Nucleus accumbens (tissue), 56 donors: ENCODE measurements at places on chromosomes 13 and 19.

DNA sequence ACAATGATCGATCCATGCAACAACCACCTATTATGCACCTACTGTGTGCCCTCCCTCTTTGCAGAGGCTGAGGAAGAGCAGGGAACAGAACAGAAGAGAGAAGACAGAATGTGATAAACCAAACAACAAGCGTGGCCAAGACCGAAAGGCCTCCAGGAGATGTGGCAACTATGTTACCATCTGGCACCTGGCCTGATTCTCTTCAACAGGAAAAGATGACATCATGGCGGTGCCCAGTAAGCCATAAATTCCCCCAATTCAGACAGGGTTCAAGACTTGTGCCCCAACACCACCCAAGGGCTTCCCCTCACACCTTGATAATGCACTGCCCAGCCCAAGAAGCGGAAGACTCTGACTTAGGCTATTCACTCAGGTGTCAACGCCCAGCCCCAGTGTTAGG is 44.3 kb downstream of the SLC7A1 start:
- no peak for DNase-seq

- DNase-seq = no peak
These were observed 2.9 kb downstream of the CEBPG start for GRCh38 chr19:33376423-33376822.

DNA sequence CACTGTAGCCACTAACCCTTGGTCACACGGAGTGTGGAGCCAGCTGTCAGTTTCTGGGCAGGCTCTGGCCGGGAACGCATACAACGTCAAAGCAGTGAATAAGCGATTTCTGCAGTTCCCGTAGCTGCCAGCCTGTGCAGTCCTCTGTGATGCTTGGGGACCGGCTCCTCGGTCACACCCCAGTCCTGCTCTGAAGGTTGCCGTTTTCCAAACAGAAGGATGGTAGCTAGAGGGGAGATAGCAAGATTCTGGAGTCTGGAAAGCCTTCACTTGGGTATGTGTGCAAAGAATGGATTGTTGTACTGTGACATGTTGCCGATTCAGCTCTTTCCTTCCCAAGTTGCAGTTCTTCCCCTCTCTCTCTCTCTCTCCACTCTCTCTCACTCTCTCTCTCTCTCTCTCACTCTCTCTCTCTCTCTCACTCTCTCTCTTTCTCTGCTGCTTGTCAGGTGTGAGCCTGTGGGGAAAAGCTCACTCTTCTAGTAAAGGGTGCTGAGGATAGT is 38.7 kb upstream of the C1QTNF9 start:
- peak; percentile 52 for DNase-seq

GRCh38 chr13:73497430-73497829 is 438.6 kb downstream of the KLF5 start:
- no peak for DNase-seq

DNA sequence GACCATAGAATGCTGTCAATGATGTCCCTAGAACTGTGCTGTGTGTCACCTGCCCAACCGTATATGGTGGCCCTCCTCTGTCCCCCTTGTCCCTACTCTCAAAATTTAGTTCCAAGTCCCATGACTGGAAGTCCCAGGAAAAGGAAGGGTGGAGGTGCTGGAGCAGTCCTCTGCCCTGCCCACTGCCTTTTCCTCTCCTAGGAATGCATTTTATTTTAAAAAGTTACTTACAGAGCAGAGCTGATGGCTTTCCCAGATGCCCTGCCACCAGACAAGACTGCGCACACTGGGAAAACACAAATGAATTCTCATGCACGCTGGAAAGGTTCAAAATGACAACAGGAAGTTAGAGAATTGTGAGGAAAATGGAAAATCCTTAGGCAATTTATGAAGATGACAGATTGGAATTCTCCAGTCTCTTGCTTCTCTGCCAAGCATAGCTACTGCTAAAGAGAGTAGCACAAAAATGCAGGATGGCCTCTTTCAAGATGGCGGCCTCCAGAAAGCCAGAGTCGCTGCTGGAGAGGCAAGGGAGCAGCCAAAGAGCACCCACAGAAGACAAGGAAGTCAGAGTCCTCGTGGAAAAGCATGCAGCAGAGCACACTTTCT is 117.1 kb upstream of the TSC22D1 start:
- no peak for DNase-seq

GRCh38 chr19:58145849-58146248 is 4.7 kb downstream of the ZNF329 start:
- no peak for DNase-seq

- no peak for DNase-seq
These were observed 24.5 kb downstream of the GP6 start for GRCh38 chr19:55013596-55013995.

DNA sequence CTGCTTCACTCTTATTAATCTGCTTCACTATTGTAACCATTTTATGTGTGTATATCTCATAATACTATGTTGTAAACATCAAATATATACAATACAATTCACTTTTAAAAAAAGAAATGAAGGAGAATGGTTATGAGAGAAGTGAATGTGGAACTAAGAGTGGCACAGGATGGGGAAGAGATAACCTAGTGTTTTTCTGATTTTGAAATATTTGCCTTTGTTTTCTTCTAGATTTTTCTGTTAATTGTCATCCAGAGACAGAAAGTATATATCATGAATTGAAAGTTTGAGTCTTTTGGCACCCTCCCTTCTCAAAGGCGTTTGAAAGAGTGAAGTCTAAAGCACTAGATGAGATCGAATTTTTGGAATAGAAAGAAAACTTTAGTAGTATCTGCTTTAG is 2.8 kb downstream of the DNAJC3 start:
- no peak for DNase-seq

GRCh38 chr13:49023431-49023830 is 47.7 kb downstream of the FNDC3A start:
- no peak for DNase-seq

- no peak for DNase-seq
These were observed 8.5 kb downstream of the CDX2 start for GRCh38 chr13:27960362-27961226.

DNA sequence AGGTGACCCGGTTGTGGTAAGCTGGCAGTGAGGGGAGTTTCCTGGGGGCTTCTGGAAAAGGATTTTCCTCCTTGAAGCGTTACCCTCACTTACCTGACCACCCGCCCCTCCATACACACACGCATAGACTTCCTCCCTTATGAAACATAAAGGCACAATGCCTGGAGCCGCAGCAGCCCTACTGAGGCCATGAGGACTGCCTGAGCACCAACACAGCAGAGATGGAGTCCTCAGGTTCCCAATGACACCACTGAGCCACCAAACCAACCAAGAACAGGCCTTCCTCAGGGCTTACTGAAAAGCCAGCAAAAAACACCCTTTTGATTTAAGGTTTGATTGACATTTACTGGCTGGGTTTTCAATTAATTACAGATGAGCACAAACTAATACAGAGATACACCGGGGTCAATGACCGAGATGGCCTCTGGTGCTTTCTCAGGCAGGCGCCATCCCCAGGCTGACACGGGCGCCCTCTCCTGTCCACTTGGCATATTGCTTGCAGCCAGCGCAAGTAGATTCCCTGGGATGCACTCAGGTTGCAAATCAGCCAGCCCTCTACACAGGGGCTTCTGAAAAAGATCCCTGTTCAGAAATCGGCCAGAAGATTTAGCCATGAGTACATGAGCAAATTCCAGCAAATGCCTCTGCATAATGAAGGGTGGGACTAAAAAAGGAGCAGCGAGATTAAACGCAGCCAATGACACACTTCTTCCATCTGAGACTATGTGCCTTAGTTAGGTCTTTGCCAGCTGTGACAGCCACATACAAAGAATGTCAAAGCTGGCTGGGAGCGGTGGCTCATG is 14.8 kb downstream of the OPA3 start:
- DNase-seq = peak; percentile 11

- no peak for DNase-seq
These were observed 97.2 kb upstream of the MAB21L1 start for GRCh38 chr13:35573639-35574038.

DNA sequence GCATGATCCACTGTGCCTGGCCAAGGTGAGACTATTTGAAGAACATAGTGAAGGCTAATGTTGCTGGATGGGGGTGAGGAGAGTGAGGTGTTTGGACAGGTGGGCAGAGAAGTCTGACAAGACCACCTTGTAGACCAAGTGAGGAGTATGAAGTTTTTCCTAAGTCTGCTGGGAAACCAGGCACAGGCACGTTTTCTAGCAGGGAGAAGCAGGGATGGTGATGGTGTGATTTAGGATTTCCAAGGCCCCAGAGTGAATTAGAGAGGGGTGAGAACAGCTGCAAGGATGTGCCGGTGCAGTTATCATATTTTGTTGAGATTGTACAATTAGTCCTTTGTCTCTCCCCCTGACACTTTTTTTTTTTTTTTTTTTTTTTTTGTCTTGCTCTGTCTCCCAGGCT is 5.6 kb upstream of the PKN1 start:
- DNase-seq = no peak

DNA sequence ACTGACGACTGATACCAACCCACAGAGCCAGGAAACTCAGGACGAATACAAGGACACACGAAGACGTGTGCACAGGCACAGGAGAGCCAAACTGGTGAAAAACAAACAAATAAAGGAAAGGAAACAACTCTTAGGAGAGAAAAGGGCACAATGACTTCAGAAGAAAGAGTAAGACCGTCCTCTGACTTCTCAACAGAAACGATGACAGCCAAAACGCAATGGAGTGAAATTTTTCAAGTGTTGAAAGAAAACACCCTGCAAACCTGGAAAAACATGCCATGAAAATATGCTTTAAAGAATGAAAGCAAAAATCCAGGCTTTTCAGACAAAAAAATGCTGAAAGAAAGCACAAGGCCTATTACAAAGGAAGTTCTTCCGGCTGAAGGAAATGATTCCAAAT is 24.6 kb upstream of the PLPP2 start:
- no peak for DNase-seq

- DNase-seq = no peak
These were observed 232.5 kb upstream of the SERP2 start for GRCh38 chr13:44140888-44141724.

DNA sequence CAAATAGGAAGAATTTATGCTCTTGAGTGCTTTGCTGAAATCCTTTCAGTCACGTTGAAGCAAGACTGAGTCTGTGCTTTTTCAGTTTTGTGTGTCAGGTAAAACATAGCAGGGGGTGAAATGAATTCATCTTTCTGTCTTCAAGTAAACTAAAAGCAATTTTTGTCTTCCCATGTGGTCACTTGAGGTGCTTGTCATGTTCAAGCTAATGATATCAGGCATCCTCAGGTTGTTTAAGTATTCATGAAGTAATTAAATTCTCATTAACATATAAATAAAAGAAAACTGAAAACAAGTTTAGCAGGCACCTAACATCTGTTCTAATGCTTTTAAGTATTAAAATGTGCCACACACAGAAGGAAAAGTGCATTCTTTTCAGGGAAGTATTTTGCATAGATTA is 2701.3 kb downstream of the PCDH9 start:
- DNase-seq = no peak

- no peak for DNase-seq
These were observed 59.1 kb upstream of the TNFRSF19 start for GRCh38 chr13:23510979-23511735.

DNA sequence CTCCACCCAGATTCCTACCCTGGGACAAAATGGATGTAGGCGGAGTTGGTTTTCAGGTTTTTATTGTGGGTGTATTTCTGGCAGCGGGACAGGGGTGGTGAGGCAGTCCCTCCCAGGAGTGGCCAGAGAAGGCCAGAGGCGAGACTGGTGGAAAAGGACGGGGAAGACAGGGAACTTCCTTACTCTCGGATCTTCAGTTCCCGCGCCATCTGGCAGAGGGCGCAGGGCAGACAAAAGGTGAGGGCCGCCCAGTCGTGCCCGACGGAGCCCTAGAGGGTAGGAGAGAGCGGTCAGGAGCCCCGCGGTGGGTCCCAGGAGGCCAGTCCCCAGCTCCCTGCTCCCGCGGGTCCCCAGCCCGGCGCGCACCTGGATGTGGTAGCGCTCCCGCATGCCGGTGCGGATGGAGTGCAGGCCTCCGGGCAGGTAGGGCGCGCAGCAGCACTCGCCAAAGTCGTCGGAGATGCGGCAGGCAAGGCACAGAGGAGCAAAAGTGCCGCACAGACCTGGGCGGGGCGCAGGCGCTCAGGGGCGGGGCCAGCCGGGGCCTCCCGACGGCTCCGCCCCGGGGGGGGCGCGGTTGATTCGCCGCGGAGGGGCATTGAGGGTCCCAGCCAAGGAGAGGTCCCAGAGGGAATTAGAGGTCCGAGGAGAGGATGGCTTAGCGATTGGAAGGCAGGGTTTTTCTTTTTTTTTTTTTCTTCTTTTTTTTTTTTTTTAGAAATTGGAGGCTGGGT is 3.0 kb downstream of the CNFN start:
- DNase-seq = peak; percentile 56

GRCh38 chr19:8185343-8186068 is 23.7 kb upstream of the CERS4 start:
- no peak for DNase-seq

- no peak for DNase-seq
These were observed 19.8 kb upstream of the PCDH8 start for GRCh38 chr13:52868190-52868589.

DNA sequence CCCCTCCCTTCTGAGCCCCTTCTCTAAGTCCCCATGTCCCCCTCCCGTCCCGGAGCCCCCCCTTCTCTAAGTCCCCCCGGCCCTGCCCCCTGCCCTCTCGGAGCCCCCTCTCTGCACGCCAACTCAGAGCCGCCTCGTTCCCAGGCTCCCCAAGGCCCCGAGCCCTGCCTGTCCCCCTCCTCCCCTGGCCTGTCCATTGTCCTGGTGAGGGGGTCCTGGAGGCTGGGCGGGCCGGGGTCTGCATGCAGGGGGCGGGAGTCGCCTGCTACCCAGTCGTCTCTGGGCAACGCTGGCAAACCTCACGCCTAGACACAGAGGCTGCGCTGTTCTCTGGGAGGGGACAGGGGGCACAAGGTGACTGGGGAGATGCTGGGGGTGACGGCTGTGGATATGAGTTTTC is 39.2 kb upstream of the SEMA6B start:
- no peak for DNase-seq

- DNase-seq = no peak
These were observed 11.0 kb downstream of the PRKCG start for GRCh38 chr19:53892981-53893325.

DNA sequence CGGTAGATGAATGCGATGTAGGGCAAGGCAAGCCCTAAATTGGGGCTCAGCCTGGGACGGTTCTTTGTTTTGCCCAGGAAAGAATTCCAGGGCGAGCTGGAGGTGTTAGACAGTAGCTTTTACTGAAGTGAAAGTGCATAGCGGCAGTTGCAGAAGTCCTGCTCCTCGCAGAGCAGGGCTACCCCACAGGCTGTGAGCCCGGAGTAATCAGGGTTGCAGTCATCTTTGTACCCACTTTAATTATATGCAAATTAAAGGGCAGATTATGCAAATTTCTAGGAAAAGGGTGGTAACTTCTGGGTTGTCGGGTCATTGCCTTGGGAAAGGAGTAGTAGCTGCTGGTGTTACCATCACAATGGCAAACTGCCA is 30.5 kb downstream of the VAV1 start:
- DNase-seq = no peak

- no peak for DNase-seq
These were observed 25.3 kb upstream of the MIER2 start for GRCh38 chr19:369876-370275.

- no peak for DNase-seq
These were observed 1387.8 kb upstream of the ATXN8OS start for GRCh38 chr13:68719815-68720214.

DNA sequence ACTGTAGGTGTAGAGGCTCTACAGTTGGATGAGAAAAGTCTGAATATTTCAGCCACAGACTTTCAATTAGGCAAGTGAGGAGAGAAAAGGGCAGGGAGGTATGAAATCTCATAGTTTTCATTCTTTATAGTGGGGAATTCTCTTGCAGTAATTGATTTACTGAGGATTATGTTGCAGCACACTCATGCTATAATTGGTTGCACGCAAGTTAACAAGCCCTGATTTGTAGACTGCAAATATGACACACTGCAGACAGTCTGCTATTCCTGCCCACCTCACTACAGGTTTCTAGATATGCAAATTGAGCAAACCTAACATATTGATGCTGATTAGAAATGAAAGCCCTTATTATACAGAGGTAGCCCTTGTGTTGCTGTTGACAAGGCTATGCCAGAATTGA is 139.4 kb downstream of the LHFPL6 start:
- no peak for DNase-seq
